ENCODE measurements at places on chromosomes 12 and 14. TPM values are rescaled to one million over a fixed set of nuclear protein-coding genes. Genes with fewer than 3 reads are reported as not detected.

GRCh38 chr12:86950444-86950843 is 694.3 kb upstream of the MGAT4C start:
- H3K4me3 ChIP-seq: no peak overlapping the region
- no peak for DNase-seq
- H3K27me3 ChIP-seq: no peaks in the 10 kb centered on the region
- no peak overlapping the region for H3K27ac ChIP-seq
- no peaks in the 10 kb centered on the region for H3K36me3 ChIP-seq
- no peaks in the 10 kb centered on the region for H3K4me1 ChIP-seq

DNA sequence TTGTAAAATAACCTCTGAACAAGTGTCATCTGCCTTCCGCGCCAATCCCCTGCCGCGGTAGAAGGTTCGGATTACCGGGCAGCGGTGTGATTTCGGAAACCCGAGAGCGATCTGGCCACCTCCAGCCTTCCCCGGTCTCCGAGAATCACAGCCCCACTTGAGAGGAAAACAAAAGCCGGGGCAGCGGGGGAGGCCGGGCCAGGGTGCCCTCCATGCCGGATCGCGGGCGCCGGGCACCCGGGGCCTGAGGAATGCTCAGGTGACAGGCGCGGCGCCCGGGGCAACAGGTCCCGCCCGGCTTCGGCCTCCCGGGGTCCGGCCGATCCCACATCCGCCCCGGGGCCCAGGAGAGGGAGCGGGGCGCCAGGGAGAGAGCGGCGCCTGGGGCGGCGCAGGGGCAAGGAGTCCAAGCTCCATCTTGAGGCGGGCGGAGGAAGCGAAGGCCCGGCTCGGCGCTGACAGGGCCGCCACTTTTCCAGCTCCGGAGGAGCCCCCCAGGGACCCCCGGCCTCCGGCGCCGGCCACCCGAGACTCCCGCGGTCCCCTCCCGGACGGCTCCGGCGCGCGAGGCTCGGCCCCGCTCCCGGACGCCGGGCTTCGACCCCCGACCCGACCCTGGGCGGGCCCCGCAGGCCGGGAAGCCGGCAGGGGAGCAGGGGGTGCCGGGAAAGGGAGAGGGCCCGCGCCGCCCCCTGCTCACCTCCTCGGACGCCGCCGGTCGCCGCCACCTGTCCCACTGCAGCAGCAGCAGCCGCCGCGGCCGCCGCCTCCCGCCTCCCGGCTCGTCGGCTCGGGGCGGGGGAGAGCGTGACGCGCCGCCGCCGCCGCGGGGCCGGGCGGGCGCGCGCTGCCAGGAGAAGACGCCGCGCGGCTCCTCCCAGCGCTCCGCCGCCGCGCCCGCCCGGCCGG is at the start of gene CLIP1:
TSS of gene CLIP1 (minus strand) at position 849 of the 909 bp plus-strand sequence. CDS start 42,217 bp downstream, outside the sequence.
- H3K36me3 ChIP-seq: no peaks in the 10 kb centered on the region
- H3K27ac ChIP-seq: peak within 1 kb of the TSS; percentile 97
- DNase-seq: peak; percentile 67
- H3K4me3 ChIP-seq: peak within 1 kb of the TSS; percentile 94
- no peaks in the 10 kb centered on the region for H3K27me3 ChIP-seq

Gene PFKM
- 98.9 TPM for total RNA-seq

DNA sequence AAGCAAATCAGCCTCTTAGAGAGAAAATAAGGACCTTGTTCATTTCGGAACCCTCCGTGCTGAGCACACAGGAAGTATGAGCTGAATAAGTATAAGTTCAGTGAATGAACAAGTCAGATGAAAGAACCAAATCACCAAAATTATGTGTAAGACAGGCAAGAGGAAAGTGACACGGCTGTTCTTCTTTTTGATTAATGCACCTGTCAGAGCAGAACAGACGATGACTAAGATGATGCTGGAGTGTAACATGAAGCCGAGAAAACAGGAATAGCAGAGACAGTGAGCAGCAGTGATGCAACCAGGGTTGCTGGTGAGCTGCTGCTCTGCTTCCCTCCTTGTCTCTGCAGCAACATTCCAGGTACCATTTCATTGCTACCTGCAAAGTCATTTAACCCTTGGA is 861.1 kb downstream of the GALC start:
- H3K4me1 ChIP-seq: no peaks in the 10 kb centered on the region
- H3K36me3 ChIP-seq: no peaks in the 10 kb centered on the region
- no peak overlapping the region for H3K27ac ChIP-seq
- H3K27me3 ChIP-seq: no peaks in the 10 kb centered on the region

DNA sequence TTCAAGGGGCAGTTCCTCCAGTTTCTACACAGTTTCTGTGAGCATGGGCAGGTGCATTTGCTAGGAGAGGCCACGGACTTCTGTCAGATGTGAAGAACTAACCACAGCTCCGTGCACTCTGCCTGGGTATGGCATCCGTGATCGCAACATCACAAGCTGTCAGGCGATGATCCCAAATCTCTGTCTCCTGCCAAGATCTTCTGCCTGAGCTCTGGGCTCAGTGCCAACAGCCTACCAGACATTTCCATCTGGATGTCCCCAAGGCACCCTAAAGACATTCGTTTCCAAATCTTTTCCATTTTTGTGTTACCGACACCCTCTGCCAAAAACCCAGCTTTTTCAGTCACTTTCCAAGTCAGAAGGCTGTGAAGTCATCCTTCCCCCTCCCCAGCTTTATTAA is 292.1 kb downstream of the GLT1D1 start:
- DNase-seq: no peak
- H3K36me3 ChIP-seq: no peaks in the 10 kb centered on the region
- H3K4me3 ChIP-seq: no peak overlapping the region
- H3K27ac ChIP-seq: no peak overlapping the region
- H3K4me1 ChIP-seq: no peaks in the 10 kb centered on the region

GRCh38 chr12:11499806-11500187 is 104.4 kb upstream of the PRB2 start:
- no peak overlapping the region for H3K27ac ChIP-seq
- H3K4me1 ChIP-seq: no peaks in the 10 kb centered on the region
- no peak for DNase-seq
- H3K27me3 ChIP-seq: no peaks in the 10 kb centered on the region
- H3K36me3 ChIP-seq: no peaks in the 10 kb centered on the region

Measured in fibroblast of lung (primary cell).